ENCODE measurements at places on chromosomes 11 and 22.

DNA sequence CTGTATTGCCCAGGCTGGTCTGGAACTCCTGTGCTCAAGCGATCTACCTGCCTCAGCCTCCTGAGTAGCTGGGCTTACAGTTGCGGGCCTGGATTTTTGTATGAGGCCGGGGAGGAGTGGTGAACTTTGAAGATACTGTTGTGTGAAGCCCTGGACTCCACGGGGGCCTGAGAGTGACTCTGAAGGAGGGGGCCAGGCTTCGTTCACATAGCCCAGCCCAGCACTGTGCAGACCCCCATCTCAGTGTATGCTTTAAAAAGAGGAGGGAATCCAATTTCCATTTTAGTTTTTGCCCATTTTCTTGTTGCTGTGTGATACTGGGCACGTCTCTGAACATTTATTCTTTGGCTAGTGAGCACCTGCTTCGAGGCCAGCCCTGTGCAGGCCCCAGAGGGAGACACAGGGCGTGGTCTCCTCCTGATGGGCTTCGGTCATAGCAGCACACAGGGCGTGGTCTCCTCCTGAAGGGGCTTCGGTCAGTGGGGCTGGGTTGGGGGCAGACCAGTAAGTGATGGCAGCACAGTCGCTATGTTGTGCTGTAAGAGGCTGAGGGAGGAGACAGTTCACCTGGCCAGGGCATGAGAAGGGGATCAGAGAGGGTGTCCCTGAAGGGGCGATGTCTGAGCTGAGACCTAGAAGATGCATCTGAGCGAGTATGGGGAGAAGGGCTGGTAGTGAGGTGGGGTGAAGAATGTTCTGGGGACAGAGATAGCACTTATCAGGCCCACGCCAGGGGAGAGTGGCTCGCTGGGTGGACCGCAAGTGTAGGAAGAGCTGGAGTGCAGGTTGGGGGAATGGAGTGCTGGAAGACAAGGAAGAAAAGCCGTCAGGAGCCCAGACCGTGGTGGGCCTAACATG, 14.0 kb downstream of the SAMM50 start:
- DNase-seq: no peak

- no peak for DNase-seq
Measured at GRCh38 chr11:98549571-98549970, 471.2 kb upstream of the CNTN5 start.

DNA sequence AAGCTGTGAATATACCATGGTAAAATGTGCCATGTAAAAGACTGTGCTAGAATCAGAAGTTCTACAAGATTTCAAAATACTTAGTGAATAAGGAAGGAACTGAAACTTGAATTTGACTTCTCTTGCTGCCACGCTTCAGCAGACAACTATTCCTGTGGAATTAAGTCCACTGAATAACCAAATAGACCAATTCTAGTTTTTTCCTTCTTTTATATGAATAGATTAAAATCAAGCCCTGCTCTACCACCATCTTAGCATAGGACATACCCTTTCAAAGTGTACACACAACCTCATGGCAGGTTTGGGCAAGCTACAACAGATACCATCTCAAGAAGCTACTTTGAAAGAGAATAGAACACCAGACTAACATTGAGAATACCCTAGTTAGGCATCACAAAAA, 23.4 kb upstream of the CLNS1A start:
- no peak for DNase-seq

- DNase-seq: no peak
Measured at GRCh38 chr11:65260756-65261590, 789 bp upstream of the POLA2 start.

GRCh38 chr22:30887861-30888260, 80.7 kb downstream of the MORC2 start:
- no peak for DNase-seq

DNA sequence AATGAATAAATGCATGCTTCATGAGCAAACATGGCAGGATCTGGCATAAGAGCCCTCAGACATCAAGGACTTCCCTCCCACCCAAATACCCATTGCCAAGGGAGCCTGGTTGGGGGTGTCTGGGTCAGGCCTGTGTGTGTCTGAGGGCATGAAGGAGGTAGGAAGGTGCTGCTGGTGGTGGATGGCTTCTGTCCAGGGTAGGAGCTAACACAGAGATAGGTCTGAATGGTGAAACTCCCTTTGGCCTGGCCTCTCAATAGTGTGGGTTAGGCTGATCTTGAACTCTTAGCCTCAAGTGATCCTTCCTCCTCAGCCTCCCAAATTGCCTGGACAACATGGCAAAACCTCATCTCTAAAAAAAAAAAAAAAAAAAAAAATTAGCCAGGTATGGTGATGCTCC, 2.8 kb downstream of the AMPD3 start:
- no peak for DNase-seq

DNA sequence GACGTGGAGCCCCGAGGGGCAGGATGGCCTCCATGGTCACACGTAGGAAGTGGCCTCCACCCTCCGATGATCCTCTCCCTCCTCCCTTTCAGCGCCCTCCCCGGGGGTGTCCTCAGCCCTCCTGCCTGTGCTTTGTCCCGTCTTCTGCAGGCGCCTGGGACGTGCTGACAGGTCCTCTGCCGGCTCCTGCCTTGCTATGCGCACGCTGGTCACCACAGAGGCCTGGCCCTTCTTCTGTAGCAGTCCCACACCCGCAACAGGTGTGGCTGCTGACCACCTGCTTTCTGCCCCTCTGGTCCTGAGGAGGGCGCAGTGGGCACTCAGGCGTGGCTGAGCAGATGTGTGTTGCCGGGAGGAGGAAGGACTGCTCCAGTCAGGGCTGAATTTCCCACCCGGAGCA, 27.7 kb upstream of the PPP6R3 start:
- DNase-seq: no peak

DNA sequence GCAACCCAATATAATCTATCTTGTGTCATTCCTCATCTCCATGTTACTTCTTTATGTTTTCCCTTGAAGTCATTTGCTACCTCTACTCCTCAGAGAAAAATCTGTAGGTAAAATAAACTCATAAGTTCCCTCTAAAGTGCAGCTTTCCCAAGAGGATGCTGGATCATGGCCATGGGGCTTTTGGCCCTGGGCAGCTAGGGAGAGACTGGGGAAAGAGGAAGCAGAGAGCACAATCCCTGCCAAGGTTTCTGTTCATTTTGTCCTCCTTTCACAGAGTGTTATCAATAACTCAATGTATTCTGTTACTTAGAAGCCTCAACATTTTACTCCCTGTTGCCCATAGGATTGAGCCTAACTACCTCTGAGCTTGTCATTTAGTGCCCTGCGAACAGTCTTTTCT, 9.0 kb downstream of the RNF121 start:
- no peak for DNase-seq

- DNase-seq: peak; percentile 16
Measured at GRCh38 chr11:70557742-70558485, 159.6 kb downstream of the CTTN start.

GRCh38 chr11:11416917-11417316, 63.9 kb upstream of the CSNK2A3 start:
- DNase-seq: peak; percentile 89

GRCh38 chr11:47641600-47642098, 710 bp downstream of the MTCH2 start:
- DNase-seq: peak; percentile 43

DNA sequence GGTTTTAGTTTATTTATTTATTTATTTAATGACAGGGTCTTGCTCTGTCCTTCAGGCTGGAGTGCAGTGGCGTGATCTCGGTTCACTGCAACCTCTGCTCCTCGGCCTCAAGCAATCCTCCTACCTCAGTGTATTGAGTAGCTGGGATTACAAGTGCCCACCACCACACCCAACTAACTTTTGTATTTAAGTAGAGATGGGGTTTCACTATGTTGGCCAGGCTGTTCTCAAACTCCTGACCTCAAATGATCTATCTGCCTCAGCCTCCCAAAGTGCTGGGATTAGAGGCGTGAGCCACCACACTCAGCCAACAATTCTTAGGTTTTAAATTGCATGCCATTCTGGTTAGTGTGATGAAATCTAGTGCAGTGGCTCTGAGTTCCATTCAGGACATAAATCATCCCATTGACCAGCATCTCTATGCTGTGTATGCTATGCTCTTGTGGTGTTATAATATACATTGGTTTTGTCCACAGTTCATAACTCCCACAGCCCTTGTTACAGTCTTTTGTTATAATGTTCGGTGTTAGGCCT, 28.5 kb downstream of the ZNF280B start:
- peak; percentile 10 for DNase-seq
